ENCODE measurements at places on chromosomes 16 and 17.

DNA sequence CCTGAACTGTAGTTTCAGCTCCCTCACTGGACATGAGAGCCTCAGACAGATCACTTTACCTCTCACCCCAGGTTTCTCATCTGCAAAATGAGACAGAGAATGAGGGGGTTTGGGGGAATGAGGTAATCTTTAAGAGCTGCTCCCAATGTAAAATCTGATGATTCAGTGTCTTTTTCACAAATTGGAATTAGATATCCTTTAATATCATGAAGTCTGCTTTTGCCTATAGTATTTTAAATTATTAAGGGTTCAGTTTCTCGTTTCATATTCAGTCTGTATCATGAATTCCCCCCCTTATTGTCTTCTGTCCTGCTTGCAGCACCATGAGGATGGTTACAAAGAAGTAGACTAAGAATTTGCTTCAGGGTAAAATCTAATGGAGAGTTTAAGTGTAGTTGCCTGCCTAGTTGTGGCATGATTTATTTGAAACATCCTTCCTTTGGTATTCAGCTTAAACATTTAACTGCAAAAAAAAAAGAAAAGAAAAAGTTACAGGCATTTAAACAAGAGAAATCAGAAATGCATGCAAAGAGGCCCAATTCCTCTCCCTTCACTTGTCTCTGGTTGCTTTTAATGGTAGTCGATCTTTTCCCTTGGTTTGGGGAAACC lies 77.3 kb downstream of the WNT3 start:
- DNase-seq: no peak

DNA sequence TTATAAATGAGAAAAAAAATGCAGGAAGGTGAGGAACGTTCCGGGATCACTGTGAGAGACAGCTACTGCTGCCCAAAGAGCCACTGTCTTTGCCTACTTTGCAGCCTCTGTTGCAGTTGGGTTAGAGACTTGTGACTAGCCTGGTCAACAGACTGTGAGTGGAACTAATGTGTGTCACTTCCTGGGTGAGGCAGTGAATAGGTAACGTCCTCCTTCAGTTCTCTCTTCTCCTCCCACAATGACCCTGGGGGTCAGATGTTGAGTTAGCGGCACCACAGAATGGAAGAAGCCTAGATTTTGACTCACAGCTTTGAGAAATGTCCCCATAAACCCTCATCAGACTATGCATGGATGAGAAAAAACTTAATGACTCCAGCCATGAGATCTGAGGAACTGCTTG lies 5.2 kb downstream of the C16orf46 start:
- no peak for DNase-seq

DNA sequence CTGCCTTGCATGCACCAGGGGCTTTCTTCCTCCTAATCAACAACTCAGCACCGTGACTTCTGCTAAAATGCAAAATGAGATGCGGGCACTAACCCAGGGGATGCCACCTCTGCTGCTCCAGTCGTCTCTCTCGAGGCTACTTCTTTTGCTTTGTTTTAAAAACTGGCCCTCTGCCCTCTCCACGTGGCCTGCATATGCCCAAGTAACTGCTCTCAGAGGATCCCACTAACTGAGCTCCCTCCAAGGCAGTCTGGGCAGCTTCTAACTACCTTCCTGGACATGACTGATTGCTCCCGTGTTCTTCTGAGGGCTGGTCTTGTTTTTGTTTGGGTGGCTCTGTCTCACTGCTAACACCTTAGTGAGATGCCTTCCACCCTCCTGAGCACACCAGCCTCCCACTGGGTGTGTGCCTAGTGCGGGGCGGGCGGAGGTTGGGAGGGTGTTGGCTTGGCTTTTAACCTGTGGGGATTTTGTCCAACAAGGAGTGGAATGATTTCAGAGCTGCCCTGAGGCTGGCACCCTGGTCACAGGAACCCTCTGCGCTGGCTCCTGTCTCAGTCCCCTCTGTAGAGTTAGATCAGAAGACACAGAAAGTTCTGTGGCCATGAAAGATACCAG lies 8.9 kb upstream of the LGALS9 start:
- no peak for DNase-seq

DNA sequence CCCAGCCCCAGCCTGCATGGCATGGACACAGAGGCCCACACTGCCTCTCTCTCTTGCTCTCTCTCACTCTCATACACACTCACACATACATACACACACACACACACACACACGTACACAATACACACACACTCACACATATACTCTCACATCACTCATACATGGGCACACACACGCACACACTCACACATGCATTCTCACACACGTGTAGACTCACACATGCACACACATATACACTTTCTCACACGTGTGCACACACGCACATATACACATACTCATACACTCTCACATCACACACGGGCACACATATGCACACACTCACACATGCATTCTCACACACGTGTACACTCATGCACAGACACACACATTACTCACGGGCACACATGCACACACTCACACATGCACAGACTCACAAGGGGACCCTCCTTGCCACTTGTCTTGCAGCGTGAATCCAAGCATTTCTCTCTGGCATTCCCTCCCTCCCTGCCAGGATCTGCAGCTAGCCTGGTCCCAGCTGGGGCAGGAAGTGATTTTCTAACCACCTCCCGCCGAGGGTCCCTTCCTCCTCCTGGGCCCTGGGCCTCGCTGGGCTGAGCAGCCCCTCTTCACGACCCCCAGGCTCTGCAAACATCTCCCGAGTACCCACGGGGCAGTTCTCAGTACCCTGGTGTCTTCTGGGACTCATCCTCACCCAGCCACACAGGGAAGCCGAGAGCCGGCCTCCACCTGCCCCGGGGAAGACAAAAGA lies 37.5 kb downstream of the IL21R start:
- no peak for DNase-seq

DNA sequence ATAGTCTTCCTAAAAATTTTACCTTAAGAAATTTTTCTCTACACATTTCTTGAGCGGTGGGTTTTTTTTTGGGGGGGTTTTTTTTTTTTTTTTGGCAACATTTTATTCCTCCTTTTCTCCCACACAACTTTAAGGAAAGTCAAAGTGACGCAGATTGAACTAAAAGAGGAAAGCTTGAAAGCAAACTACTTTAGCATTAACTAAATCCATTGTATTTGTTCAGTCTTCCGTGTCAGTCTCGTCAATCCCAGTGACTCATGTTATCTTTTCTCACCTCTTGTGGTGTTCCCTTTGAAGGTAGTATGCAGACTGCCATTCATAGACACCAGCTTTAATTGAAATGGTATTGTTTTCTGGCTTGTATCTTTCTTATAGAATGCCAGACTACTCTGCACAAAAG lies 39.3 kb downstream of the TADA2A start:
- no peak for DNase-seq

GRCh38 chr17:38603786-38604478 lies 1.8 kb downstream of the SRCIN1 start:
- DNase-seq: no peak
